IPS DF 19.7 (cell line): ENCODE measurements at places on chromosomes 5 and 9.

- no peak for DNase-seq
Observed at GRCh38 chr9:124593200-124593599, 86.0 kb upstream of the NR5A1 start.

GRCh38 chr5:123365156-123365555 lies 58.0 kb downstream of the CEP120 start:
- DNase-seq = no peak

DNA sequence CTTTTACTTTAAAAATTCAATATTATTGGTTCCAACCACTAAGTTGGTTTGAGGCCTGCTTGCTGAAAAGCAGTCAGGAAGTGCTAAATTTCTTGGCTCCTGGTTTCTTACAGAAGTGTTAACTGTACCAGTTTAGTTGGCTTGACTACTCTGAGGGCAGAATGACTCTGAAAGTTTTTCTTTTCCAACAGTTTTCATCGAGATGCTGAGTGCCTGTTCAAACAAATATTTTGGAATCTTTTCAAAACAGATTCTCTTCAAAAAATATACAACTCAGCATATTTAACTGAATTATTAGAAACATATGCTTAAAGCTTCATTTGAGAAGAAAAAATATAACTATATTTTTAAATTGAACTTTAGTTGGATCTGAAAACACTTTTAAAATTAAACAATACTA lies 37.0 kb downstream of the SLC38A9 start:
- DNase-seq = no peak

DNA sequence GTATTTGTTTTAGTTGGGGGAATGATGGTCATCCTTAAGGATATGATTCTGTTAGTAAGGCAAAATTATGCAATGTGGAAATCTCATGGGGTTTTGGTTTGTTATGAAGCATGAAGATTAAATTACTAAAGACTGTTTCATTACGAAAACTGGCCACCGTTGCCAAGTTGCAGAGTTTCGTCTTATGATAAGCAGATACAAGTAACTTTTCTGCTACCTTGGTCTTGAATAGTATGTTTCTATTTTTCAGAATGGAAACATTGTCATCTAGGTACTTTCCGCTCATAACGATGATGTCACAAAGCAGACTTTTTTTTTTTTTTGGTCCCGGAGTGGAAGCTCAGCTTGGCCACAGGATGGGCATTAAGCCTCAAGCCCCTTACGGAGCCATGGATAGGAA lies 4.2 kb downstream of the CCNI2 start:
- no peak for DNase-seq

- no peak for DNase-seq
Observed at GRCh38 chr9:117434566-117434965, 19.7 kb upstream of the ASTN2 start.

GRCh38 chr9:121700832-121701419 lies 49.5 kb downstream of the DAB2IP start:
- DNase-seq = no peak

GRCh38 chr5:150065886-150066285 lies 20.5 kb downstream of the CSF1R start:
- no peak for DNase-seq

DNA sequence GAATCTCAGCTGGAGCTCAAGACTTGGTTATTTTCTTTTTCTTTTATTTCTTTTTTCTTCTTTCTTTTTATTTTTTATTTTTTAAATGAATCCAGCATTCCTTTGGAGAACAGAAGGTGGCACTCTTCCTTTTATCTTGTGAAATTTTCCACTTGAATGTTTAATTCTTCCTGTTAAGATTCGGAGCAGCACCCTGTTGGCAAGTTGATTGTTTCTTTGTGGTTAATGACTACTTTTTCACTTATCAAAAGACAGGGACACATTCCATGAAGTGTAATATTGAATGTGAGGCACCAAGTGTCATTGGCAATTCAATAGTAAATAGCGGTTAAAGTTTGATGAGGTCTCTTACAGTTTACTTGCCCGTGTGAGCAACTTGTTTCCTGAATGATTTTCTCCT lies 240.5 kb upstream of the CHD1 start:
- DNase-seq = peak; percentile 12

GRCh38 chr9:94085062-94085639 lies 887 bp downstream of the PTPDC1 start:
- DNase-seq = peak; percentile 79

DNA sequence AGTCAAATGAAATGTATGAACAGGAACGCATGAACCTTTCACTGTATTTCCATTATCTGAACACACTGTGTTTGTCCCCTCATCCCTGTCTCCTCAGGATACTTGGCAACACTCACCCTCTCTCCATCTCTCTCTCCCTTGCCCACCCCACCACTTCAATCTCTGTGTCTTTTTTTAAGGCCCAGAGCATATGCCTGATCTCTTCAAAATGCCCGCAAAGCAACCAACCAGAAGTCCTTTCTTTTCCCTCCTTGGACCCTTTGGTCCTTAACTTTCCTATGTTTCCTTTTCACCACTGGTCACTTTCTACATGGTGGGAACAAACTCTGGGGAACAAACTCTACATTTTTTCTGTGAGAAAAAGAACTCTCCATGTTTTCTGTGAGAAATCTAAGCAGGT lies 3.2 kb upstream of the IRF1 start:
- no peak for DNase-seq
